GM13976 (cell line): ENCODE measurements at places on chromosomes 5 and 9.

DNA sequence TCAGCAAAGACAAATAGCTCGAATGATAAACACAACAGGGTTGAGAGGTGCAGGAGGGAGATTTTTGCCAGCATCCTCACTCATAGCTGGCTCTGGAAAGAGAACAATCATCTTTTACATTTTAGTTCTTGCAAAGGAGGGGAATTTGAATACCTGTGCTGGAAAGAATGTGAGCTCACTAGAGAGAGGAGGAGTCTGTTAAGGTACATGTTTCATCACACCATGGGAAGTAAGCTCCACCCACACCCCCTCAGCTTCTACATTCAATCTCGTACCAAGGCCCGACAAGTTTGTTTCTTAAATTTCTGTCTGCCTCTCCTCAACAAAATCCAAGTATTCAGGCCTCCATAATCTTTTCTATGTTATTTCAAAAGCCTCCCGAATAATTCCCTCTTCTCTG, 254.6 kb downstream of the BRINP1 start:
- no peak for DNase-seq

GRCh38 chr9:5193345-5193744, 7.9 kb upstream of the INSL6 start:
- DNase-seq, result no peak

GRCh38 chr5:53002491-53002890, 13.3 kb downstream of the ITGA2 start:
- DNase-seq, result no peak

GRCh38 chr5:67013719-67014118, 182.9 kb downstream of the CD180 start:
- no peak for DNase-seq

GRCh38 chr5:36152324-36153297, 700 bp downstream of the SKP2 start:
- DNase-seq, result peak; percentile 14

- no peak for DNase-seq
Observed at GRCh38 chr5:38375423-38375822, 117.1 kb downstream of the EGFLAM start.

DNA sequence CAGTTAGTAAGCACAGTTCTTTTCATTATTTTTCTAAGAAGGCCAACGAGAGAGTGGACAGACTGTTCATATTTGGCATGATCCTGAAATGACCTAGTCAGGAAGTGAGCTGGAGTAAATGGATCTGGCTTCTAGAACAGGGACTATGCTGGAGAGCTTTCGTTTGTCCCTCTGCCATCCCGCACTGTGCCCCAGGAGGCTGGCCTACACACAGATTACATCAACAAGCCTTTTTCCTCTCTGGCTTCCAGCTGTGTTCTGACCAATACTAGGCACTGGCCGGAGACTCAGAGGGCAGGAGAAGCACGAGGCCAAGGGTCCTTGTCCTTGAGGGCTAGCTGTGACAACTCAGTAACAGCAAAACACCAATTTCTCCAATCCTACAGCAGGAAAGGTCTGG, 127.8 kb downstream of the MED27 start:
- no peak for DNase-seq

- DNase-seq, result no peak
Observed at GRCh38 chr9:132894862-132895835, 16.5 kb downstream of the SPACA9 start.

DNA sequence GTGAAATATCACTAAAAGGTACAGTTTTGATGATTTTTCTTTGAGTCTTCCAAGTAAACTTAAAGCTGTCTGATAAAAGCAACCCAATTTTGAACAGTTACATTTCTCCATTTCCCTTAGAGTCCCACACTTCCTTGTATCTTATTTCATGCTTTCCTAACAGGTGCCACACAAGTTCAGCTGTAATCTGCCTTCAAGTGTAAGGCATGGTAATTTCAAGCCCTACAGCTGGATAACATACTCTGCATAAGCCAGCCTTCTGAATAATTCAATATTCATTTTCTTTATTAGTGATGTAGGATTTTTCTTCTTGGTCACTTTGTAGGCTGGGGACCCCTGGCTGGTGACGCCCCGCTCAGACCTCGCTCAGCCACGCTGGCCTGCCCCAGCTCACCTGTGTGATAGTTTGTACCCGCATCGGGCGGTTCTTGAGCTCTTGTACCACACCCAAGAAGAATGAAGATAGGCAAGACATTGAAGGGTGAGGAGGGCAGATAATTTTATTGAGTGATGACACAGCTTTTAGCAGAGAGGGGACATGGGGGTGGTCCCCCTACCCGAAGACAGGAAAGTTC, 34.0 kb downstream of the SOX30 start:
- no peak for DNase-seq

GRCh38 chr5:53643445-53643844, 83.0 kb downstream of the NDUFS4 start:
- DNase-seq, result no peak

DNA sequence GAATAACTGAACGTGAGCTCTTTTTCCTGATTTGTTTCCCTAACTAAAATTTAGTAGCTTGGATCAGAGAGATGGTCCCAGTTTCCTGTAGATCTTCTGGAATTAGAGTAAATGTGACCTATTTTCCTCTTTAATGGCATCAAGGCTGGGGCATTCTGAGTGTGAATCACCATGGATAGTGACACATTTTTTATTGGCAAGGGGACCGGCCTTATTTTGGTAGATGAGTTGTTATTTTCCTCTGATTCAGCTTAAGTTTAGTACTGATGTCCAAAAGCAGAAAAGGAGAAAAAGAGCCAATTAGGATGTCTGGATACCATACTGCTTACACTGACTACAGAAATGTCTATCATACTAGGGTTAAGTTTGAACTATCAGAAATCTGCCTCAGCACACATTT, 68.1 kb downstream of the RNF38 start:
- no peak for DNase-seq

DNA sequence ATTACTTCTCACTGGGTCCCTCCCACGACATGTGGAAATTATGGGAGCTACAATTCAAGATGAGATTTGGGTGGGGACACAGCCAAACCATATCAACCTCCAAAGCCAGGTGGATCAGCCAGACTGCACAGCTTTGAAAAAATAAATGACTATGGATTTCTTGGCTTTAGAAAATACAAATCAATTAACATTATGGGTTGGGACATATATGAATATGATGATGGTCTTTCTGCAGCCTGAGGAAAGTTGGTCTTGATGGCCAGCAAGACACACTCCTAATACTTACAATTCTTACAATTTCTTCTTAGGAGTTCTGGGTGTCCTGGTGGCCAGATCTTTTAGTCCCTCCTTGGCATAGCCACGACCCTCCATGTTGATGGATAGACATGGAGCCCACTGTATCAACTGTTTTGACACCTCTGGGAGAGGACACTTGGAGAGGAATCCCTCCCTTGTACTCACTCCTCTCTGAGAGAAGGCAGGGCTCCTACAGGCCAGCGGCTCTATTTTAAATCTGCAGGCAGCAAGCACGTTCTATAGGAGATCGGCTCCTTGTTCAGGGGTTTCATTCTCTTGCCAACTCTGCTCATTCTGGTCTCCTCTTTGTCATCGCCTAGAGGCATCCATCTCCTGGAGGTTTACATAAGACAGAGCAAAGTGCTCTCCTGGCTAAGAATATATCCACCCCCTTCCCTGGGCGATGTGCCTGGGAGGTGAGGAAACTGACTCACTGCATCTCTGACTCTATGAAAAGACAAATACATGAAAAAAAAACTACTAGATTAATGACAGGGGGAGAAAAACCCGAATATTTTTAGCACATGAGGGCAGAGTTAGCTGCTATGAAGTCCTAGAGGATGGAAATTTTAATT, 145.9 kb downstream of the CARTPT start:
- DNase-seq, result no peak

DNA sequence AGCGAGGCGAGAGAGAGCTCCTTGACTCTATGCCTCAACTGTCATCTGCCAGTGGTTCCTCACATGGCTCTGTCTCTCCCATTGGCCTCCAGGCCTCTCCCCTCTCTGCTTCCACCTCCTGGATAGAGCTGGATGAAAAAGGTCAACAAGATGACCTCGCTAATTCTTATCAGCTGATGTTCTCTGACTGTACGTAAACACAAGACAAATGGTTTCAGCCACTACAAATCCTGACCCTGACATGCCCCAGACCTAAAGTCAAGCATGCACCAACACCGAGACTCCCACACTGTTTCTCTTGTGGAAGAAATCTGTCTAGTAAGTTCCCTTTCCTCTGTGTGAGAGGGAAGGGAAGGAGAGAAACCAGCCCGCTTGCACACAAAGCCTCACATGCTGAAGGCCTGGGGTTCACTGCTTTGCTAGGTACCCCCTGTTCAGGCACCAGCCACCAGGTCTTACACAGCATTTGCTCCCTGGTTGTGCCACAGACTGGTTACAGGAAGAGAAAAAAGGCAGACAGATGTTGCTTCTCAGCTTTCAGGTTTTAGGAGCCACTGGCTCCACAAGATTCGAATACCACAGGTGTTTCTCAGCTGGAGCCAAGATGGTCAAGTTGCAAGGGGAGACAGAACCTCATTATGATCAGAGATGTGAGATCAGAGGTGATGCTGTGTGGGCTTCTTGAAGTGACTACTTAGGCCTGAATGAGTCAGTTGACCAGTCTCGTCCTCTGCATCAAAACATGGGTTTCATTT, 592.5 kb downstream of the CCDC171 start:
- no peak for DNase-seq

GRCh38 chr9:111427186-111427585, 57.0 kb downstream of the ECPAS start:
- no peak for DNase-seq

DNA sequence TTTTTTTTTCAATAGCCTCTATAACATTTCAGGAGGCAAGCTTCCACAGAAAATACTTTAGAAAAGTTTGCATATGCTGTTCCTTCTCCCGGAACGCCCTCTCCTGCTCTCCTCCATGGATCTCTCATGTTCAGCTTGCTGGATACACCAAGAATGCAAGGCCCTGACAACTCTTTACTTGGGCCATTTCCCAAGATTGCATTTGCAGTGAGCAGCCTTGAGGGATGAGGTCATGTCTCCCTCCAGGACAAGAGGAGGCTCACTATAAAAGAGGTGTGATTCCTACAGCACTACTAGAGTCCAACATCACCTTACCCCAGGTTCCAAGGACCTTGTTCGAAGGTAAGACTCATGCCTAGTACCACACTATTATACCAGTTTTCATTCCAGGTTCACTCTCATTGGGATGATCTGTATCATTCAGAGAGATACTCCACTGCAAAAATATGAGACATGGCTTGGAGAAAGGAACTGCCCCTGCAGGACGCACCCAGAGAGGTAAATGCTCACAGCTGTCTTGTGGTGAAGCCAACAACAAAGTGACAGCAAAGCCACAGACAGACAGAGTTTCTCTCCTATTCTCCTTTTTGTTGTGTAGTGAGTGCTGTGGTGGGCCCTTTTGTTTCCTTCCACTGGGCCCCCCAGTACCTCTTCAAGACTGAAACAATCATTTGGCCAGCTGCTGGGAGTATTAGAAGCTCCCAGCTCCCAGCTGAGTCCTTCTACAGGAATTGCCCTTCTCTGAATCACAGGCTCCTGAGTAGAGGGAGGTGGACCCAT, 151.7 kb upstream of the ZNF366 start:
- DNase-seq, result no peak

DNA sequence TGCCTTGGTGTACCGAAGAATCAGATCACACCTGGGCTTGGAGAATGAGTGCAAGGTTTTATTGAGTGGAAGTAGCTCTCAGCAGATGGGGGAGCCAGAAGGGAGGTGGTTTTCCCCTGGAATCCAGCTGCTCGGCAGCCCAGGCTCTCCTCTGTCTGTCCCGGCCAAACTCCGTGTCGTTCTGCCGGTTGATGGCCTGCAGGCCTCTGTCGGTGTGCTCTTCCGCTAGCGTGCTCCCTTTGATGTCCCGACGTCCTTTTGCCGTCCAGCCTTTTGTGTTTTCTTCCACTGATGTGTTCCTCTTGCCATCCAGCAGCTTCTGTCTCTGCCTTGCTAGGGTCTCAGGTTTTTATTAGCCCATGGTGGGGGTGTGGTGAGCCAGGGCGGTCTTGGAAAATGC, 28.0 kb upstream of the MIER3 start:
- no peak for DNase-seq

- no peak for DNase-seq
Observed at GRCh38 chr5:140176031-140176387, 1.0 kb downstream of the CYSTM1 start.

GRCh38 chr5:98786191-98786853, 12.9 kb downstream of the RGMB start:
- no peak for DNase-seq

GRCh38 chr5:6266671-6267197, 111.6 kb downstream of the MED10 start:
- DNase-seq, result no peak

DNA sequence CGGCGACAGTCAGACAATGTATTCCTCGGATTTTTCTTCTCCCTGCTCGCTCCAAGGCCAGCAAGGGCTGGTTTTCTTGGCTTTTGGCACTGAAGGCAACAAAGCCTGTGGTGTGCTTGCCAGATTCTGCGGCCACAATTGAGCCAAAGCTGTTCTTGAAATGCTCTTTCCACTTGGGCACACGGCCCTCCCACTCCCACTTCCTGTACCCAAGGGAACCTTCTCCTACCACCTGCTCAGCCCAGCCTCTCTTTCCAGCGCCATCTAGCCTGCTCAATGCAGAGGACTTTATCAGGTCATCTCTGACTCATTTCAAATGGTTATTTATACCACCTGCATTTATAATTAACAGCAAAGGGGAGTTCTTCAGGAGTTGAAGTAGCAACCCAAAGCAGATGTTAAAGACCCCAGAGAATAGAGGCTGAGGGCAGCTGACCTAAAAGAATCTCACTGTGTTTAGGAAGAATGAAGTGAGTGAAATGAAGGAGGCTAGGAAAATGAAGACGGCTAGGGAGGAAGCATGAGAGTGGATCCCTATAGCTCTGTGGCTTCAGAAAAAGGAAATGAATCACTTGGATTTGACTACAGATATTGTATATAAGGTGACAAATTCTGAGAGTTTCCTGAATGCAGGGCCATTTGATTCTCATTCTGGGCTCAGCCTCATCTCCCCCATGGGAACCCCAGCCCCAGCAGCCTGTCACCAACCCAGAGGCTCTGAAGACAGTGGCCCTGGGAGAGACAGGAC, 439.0 kb downstream of the ENC1 start:
- DNase-seq, result peak; percentile 25

DNA sequence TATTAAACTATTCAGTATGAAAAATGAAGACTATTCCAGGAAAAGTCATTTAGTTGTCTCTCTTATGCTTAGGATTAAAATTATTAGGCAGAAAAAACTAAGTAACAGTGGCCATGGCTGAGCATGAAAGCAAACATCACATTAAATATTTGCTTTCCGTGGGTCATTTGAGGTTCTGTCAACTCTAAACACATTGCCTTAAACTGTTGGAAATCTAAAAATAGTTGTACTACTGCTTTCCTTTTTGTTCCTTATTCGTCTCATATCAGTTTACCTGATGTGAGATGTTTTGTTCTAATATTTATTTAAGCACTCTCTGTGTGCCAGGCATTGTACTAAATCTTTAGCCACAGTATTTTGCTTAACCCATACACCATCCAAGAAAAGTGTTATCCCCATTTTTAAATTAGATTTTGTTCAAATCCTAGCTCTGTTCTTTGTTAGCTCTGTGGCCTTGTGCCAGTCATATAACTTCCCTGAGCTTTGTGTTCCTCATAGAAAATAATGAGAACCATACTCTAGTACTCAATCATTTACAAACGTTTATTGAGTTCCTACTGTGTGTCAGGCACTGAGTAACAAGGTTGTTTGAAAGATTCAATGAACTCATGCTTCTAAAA, 18.7 kb upstream of the ZNF608 start:
- no peak for DNase-seq

GRCh38 chr9:133200631-133201030, 8.4 kb downstream of the OBP2B start:
- no peak for DNase-seq
